ENCODE measurements at places on chromosomes 7 and 10. TPM values are rescaled to one million over a fixed set of nuclear protein-coding genes. Genes with fewer than 3 reads are reported as not detected.
A peak's percentile ranks its signal among the peaks of the same experiment; 100 is the strongest.

DNA sequence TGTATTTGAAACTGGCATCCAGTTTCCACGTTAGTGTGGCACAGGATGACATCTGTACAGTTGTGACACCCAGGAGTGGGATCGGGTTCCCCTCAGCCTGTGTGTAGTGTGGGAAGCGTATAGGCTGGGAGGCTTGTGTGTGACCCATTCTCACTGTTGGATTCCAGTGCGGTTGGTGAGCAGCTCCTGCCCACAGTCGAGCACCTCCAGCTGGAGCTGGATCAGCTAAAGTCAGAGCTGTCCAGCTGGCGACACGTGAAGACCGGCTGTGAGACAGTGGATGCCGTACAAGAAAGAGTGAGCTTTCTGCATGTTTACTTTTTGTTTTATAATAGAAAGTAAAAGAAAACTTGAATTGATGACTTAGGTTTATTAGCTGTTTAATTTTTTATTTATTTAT lies 18.7 kb upstream of the GET4 start:
- no peak overlapping the region for H3K27ac ChIP-seq
- H3K27me3 ChIP-seq = no peaks in the 10 kb centered on the region
- no peak overlapping the region for H3K4me3 ChIP-seq
- H3K36me3 ChIP-seq = peaks cover 4% of the 10 kb centered on the region
- DNase-seq = no peak

DNA sequence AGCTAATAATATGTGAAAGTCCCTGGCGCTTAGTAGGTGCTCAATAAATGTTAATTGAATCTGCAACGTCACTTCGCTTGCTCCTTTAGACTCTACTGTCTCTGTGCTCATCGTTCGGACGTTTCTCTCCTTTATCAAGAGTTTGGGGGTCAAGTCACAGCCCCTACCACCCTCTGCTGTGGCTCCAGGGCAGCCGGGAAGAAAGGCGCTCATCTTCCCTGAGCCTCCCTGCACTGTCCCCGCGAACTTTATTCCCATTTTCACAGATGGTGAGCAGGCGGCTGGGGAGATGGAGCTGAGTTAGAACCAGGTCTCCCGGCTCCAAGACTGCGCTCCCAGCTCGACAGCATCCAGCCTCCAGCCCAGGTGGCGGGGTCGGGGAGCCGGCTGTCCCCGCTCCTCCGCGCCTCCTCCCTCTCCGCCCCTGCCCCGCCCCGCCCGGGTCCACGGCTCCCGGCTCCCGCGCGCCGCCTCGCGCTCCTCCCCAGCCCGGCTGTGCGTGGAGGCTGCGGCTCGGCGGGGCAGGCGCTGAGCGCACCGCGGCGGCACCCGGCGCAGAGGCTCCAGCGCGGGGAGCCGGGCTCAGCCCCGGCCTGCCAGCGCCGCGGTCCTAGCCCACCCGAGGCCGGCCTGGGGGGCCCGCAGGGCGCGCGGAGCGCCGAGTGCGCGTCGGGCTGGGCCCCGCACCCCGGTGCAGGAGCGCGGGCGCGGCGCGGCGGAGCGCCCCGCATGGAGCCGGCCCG lies at the start of gene CLEC2L:
Gene CLEC2L (plus strand): TSS at position 487 of the 743 bp plus-strand sequence. CDS start 243 bp downstream, at position 730.
- peak within 1 kb of the TSS; percentile 33 for H3K4me3 ChIP-seq
- no peaks in the 10 kb centered on the region for H3K36me3 ChIP-seq

- H3K4me3 ChIP-seq = no peak overlapping the region
- no peaks in the 10 kb centered on the region for H3K4me1 ChIP-seq
- peak; percentile 26 for DNase-seq
- H3K27me3 ChIP-seq = peaks cover 43% of the 10 kb centered on the region
Measured at GRCh38 chr7:150983893-150984368, 5.8 kb upstream of the KCNH2 start.

DNA sequence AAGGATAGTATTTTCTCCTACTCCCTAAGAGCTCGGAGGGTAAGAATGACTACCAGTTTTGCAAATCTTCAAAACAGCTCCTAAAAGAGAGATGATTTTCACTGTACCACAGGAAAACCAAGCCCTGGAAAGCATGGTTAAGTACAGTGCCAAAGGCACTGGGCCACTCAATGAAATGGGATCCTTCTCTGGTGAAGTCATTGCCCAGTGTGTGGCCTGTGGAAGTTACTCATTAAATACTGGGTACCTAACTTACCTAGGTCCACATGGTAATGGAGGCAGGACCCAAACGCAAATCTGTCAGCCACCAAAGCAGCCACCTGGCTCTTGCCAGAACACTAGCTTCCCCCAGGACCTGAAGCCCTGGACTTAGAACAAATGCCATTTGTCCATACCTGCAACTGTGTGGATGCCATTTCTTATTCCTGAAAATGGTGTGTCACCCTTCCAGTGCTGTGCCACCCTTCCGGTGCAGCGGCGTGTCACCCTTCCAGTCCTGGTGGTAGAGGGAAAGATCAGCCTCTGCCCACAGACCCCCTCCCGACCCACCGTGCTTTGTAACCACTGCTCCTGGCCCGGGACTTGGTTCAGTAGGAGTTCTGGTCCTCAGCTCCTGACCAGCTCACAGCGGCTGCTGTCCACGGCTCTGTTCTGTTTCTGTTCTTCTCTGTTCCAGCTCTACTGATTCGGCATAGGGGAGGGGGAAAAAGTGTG lies 659.2 kb downstream of the SDK1 start:
- H3K4me3 ChIP-seq = no peak overlapping the region
- no peaks in the 10 kb centered on the region for H3K36me3 ChIP-seq
- H3K27ac ChIP-seq = peak overlapping the region; percentile 57
- no peaks in the 10 kb centered on the region for H3K4me1 ChIP-seq
- H3K27me3 ChIP-seq = no peaks in the 10 kb centered on the region
- no peak for DNase-seq

CDH23 gene
- 13.8 TPM for total RNA-seq

ITGB8 gene
- 606 TPM for total RNA-seq

CYP17A1 gene
- total RNA-seq = not detected

ATP6V0A4 gene
- not detected for total RNA-seq

MMD2 gene
- not detected for total RNA-seq
